Fibroblast of villous mesenchyme (primary cell): ENCODE measurements at places on chromosomes 5 and 9.

GRCh38 chr5:116378777-116379121, 195.9 kb downstream of the SEMA6A start:
- no peak for DNase-seq

DNA sequence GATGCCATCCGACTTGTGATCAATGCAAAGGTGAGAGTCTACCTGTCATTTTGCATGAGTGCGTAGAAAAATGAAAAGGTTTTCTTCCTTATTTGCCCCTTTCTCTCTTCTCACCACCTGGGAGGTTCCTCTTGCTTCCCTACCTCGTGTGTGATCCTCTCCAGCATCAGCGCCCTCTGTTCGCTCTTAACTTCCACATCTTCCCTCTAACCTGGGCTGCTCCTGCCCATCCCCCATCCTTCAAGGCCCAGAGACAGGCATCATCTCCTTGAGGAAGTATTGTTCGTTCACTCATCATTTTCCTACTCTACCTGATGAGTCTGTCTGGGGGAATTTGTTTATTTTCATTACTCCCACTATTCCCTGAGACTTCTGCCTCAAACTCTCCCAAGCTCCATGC, 55.8 kb downstream of the RFK start:
- DNase-seq: no peak

- peak; percentile 75 for DNase-seq
Measured at GRCh38 chr5:10563945-10564837, at the start of gene ANKRD33B. Gene ANKRD33B, plus strand, starts transcription at chr5:10564070. Its CDS starts 398 bp downstream, at chr5:10564468.

DNA sequence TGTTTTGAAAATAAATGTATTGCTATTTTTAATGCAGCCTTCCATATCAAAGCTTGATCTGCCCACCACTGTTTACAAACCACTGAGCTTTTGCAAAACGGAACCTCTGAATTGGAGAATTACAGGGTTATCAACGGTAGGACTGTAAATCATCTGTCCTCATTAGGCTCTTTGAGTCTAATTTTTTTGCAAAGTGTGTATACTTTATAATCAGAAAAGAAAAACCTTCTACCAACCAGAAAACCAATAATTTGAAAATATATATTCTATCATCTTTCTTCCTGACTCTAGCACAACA, 6.8 kb upstream of the SLC2A8 start:
- DNase-seq: no peak

DNA sequence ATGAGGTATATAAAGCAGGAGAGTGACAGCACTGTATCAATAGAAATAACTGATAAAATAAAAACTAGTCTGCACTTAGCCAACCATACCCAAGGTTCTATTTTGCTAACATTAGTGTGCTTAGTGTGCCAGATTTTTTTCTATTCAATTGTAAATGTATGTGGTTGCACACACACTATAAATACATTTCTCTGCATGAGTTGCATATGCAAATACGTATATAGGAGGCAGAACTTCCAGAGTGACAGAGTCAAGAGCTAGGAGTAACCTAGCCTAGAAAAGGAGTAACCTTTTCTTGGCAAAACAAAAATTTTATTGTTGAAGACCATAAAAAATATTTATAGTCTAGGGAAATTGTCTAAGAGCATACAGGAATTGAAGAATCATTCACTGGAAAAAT, 461.6 kb downstream of the GABRG2 start:
- DNase-seq: no peak

DNA sequence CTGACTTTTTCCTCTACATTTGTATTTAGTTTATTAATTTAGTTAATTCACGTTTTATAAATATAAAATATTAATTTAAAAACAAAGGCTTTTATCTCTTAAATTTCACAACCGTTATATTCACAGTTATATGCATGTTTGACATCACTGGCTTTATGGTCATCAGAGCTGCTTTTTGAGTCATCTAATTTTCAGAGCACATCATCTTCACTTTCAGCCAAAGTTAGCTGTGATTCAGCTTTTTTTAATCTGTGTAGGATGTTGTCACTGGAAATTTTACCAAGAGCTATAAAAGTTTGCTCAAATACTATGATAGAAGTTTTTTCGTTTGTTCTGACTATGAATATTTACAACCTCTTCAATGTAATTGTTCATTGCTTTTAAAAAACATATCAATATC, 12.4 kb downstream of the CDC37L1 start:
- DNase-seq: peak; percentile 21

- no peak for DNase-seq
Measured at GRCh38 chr9:26802921-26803320, 89.7 kb downstream of the CAAP1 start.

- no peak for DNase-seq
Measured at GRCh38 chr5:169527066-169527465, 56.5 kb upstream of the SPDL1 start.

DNA sequence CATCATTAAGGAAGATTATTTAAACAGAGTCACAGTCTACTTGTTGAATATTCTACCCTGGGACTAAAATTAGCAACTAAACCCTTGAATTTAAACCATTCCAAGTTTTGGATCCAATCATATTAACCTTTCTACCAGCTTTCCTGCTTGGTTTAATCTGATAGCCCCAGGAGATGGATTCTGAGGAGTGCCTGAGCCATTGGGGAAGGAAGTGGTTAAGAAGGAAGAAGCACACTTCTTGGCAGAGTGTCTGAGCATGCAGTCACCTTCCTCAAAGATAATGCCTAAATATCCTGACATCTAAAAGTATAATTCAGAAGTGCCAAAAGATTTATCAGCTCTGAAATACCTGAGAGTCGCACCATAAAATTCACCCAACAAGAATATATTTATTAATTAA, 74.1 kb upstream of the SNCAIP start:
- DNase-seq: no peak

DNA sequence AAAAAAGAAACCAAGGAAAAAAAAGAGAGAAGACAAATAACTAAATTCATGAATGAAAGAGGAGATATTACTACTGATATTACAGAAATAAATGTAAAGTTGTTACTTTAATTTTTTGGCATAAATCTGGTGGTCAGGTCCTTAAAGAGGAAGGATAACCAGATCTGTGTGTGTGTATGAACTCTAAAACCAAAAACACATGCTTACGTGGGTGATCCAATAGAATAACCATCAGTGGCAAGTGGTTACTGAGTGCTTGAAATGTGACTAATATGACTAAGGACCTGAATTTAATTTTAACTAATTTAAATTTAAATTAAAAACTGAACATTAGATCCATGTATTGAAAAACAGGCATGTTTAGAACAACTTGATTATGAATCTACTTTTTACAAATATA, 10.3 kb downstream of the SLC28A3 start:
- DNase-seq: no peak

DNA sequence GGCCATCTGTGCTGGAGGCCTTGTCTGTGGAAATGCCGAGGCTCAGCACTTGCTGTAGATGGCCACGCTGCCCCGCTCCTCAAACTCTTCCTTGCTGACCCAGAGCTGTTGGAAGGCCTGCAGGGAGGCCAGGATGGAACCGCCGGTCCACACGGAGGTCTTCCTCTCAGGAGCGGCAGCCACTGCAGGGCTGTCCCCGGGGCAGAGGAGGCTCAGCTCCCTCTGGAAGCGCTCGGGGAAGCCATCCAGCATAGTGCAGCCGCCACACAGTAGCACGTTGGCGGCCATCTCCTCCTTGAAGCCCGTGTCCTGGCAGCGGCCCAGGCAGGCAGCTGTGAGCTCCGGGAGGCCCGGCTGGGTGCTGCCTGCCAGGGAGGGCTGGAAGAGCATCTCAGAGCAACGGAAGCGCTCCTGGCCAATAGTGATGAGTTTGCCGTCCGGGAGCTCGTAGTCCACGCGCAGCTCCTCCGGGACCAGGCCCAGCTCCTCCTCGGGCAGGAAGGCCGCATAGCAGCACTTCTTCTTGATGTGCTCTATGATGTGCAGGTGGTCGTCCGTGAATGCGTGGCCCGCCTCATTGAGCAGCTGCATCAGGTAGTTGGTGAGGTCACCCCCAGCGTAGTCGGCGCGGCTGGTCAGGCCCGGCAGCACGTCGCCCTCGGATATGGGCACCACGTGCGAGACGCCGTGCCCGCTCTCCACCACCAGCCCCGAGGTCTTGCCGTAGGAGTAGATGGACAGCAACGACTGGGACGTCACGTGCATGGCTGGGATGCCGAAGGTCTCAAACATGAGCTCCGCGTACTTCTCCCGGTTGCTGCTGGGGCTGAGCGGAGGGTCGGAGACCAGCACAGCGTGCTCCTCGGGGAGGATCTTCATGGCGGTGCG, 901 bp downstream of the ACTL7B start:
- no peak for DNase-seq

DNA sequence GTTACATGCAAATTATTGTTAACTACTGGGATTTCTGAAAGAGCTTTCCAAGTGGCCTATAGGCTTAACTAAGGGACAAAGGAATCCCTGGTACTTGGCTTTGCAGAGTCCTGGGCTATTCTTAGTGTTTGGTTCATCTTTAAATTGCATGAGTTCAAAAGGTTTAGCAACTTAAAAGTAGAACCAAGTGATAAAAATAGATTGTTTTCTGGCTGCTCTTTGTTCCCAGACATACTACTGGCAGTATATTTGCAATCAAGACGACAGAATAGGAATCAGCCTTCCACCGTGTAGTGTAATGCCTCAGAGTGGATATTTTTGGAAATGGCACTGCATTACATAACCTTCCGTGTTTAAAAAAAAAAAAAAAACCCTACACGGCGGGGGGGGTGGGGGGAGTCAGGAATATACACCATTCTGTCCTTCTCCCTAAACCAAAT, 1.0 kb downstream of the NREP start:
- peak; percentile 54 for DNase-seq

DNA sequence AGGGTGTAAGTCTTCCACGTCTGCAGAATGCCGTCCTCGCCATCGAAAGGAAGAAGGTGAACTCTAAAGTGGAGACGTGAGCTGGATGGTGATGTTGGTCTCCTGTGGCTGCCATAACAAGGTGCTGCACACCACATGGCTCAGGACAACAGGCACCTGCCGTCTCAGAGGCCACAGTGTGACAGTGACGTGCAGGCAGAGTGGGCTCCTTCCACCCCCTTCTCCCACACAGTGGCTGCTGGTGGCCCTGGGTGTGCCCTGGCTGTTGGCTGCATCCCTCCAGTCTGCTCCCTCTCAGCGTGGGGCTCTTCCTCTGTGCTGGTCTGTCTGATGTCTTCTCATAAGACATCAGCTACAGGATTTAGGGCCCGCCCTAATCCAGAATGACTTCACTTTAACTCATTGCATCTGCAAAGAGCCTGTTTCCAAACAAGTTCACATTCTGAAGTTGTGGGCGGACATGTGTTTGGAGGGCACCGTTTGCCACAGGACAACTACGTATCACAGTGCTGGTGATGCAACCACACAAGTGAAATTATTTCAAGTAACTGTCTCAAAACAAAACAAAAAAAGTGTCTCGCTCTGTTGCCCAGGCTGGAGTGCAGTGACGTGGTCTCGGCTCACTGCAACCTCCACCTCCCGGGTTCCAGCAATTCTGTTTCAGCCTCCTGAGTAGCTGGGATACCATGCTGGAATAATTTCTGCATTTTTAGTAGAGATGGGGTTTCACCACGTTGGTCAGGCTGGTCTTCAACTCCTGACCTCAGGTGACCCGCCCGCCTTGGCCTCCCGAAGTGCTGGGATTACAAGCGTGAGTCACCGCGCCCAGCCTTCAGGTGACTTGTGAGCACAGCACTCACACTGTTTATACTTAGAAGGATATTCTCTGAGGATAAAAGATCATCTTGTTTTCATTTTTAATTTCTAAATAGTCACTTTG, 31.2 kb upstream of the CLPTM1L start:
- DNase-seq: no peak

DNA sequence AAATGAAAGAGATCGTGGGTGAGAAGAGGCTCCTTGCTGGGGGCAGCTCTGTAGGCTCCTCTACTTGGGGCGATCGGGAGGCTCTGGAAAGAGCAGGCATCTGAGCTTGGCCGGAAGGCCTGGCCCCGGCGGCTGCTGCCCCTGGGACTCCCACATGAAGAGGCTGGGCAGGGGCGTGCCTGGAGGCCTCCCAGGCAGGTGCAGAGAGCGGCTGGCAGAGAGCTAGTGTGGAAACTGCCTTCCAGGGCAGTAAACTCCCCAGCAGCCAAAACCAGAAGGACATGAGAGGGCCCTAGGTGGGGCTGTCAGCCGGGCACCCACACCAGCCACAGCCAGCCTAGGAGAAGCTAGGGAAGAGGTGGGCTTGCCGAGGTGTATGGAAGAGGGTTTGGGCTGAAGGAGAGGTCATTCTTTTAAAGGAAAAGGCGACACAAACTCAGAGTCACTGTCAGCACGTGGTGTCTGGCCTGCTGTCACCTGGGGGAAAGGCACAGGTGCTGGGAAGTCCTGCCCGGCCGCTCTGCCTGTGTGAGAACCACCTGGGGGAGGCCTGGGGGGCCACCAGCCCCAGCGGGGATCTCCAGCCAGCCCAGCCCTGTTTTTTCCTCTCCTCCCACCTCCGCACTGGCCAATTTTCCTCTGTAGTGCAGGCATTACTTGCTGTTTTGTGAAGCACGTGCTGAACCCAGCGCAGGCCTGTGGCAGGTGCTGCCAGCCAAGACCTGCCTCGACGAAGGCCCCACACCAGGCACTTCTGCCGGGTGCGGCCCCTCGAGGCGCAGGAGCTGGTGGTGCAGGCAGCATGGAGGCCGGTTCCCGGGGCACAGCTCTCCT, 44.8 kb upstream of the EGFL7 start:
- no peak for DNase-seq

DNA sequence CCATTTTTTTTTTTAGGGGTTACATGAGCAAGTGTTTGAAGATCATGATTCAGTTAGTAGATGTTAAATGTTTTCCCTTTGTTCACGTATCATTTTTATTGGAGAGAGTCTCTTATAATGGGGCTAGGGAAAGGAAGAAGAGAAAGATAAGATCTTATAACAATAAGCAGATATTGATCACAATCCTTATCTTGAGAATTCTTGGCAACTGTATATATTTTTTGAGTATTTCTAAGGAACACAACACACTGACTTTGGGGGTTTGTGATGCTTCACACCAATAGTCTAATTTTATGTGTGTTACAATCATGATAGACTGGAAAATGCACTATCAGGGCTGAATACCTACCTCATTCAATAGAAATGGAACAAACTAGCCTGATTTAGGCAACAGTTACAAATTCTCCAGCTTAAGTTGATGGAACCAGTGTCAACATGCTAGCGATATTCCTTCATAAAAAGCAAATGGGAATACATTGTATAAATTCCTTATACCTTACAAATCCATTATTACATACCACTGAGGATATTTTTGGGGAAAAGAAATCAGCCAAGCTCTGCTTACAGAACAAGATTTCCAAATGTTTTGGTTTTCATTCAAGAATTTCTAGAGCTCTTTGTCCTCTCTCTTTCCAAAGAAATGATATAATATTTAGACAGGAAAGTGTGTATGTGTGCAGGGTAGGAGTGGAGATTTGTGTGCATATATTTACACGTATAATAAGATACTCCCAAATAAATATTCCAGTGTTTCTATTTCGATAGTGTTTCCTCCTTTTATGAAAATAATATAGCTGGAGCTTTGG, 41.5 kb downstream of the SVEP1 start:
- DNase-seq: peak; percentile 46

DNA sequence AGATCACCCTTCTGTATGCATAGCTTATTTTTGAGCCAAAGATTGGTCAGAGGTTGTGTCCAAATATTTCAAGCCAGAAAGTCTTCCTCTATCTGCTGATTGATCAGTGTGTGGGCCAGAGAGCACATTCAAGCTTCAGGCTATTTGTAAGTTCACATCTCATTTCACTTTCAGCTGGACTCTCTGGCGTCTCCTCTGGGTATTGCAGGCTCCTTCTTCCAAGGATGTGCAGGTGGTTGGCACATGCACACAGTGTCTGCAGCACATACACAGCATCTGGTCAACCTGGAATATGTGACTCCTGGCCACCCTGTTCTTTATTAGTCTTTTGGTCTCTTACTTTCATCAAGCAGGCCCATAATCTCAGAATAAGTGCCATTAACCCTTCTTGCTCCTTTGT, 516.1 kb downstream of the ANXA1 start:
- DNase-seq: peak; percentile 24
